ENCODE measurements at places on chromosomes 12 and 14.

DNA sequence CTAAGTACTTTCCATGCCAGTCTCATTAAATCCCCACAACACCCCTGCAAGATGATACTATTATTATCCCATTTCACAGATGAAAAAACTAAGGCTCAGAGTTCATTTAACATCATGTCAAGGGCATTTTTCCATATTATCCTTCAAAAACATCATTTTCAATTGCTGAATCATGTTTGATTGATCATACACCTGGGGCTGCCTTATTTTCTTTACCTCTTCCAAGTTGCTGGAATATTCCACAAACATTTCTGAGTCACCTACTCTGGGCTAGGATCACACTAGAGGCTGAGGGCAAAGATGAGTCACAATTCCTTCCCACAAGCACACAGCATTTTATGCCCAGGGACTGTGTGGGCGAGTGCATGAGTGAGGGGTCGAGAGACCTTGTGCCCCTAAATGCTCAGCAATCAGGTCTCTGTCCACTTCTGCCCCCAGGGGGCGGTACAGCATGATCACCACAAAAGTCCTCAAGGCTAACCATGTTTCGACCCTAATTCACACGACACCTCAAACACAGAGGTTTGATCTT lies 14.1 kb upstream of the TMEM119 start:
- DNase-seq = no peak

DNA sequence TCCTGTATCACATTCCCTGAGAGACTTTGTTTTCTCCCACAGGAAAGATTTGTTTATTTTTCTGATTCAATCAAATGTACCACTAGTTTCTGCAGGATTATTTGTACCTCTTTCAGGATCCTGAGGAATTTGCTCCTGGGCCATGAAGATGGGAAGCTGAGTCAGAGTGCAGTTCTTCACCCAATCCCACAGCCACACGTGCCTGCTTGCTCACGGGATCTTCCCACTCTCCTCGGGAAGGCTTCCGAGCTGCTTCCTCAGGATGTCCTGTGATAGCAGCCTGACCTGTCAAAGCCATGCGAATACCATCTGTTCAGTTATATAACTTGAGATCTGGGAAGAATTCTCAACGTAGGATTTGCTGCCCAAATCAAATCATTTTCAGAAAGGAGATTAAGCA lies 41.8 kb upstream of the HIF1A start:
- no peak for DNase-seq

DNA sequence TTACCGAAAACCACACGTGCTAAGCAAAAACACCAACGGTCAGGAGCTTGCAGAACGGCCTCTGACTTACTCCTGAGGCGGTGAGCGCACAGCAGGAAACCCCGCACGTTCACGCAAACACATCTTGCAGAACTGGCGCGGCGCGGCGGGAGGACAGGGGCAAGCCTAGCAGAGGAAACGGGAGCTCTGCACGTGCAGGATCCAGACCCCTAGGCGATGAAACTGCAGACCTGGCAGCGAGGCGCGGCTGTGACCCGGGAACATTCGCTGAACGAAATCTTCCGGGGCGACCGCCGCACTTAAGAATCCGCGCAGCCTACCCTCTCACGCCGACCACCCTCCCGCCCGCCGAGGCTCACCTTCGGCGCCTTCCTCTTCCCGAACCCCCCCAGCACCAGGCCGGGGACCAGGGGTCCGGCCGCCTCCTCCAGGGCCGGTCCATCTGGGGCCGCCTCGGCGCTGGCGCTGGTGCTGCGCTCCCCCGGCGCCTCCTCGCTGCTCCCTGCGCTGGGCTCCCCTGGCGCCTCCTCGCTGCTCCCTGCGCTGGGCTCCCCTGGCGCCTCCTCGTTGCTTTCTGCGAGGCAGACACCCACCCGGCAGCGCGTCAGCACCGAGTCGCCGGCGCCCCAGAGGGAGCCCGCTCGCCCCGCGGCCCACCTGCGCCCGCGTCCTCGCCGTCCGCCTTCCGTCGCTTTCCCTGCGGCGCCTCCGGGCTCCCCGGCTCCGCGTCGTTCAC lies 615 bp downstream of the DDX51 start:
- no peak for DNase-seq

- DNase-seq = no peak
Observed at GRCh38 chr14:100573002-100573756, 14.0 kb downstream of the BEGAIN start.

DNA sequence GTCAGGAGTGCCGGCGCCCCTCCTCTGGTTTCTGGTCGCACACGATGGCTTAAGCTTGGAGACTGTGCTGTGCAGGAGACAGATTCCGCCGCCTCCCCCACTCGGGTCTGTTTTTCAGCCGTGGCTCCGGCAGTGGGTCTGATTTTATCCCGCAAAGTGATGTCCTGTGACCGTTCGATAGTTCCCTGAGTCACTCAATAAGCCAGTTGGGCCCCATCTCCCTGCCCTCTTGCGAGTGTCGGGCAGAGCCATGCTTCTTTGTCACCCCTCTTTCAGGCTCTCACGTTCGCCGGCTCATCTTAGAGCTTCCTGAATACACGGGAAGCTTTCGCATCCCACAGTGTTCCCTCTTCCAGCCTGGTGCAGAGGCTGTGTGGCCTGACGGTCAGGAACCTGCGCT lies 127.8 kb upstream of the RFLNA start:
- DNase-seq = no peak

GRCh38 chr14:73794146-73794545 lies 57.5 kb upstream of the PTGR2 start:
- DNase-seq = no peak

DNA sequence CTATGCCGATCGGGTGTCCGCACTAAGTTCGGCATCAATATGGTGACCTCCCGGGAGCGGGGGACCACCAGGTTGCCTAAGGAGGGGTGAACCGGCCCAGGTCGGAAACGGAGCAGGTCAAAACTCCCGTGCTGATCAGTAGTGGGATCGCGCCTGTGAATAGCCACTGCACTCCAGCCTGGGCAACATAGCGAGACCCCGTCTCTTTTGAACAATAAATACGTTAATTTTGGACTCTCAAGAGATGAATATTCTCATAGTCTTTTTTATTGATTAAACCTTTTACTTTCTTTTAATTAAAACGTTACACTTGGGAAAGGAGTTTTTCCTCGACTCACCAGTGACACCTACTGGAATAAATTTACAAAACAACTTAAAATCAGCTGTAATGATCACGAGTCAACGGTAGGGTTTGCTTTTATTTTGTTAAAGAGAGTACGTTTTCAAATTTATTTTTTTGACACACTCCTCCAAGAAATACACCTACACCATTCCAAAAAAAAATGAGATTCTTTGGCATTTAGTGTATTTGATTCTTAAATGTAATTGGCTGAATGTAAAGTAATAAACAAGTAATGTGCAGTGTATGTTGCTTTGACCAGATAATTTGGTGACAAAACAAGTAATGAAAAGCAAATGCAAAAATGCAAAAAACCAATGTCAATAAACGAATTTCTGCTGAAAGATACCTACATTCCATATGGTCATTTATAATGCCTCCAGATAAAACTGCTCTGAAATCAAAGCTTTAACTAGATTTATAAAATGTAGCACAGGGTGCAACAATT lies 687 bp upstream of the RPS29 start:
- DNase-seq = peak; percentile 40

DNA sequence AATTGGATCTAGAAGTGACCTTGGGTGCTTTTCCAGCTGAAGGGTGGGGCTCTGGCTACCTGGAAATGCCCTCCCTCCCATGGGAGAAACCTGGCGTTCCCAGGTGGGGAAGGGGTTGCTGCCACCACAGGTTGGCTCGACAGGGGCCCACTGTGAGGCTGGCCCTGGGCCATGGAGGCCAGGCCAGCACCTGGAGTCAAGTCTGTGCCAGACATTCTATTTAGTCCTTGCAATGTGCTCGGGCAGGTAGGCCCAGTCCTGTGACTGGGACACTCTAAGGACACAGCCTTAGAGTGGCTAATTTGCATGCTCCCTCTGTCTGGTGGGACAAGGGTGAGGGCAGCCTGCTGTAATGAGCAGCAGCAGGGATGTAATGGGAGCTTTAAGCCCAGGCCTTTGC lies 11.9 kb downstream of the VRTN start:
- no peak for DNase-seq

DNA sequence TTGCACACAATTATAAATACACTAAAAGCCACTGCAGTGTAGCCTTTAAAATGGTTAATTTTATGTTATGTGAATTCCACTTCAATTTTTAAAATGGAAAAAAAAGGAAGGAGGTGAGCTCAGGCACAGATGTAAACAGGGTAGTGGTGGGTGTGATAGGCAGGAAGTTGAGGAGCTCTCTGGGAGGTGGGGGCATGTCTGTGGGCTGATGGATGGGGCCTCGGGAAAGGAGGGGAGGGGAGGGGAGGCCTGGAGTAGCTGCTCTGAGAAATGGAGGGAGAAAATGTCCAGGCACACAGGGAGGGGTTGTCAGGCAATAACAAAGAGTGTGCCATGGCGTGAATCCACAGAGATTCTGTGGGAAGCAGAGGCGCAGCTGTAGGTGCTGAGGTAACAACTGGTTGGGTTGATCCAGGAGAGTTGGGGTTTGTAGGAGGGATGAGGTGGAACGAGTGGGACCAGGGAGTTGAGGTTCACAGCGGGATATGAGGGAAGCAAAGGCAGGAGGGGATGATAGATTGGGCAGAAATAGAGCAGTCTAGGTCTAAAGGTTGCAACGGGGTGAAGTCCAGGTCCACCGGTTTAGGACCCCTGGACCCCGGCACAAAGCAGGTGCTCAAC lies 57.2 kb downstream of the LTBP2 start:
- DNase-seq = no peak

DNA sequence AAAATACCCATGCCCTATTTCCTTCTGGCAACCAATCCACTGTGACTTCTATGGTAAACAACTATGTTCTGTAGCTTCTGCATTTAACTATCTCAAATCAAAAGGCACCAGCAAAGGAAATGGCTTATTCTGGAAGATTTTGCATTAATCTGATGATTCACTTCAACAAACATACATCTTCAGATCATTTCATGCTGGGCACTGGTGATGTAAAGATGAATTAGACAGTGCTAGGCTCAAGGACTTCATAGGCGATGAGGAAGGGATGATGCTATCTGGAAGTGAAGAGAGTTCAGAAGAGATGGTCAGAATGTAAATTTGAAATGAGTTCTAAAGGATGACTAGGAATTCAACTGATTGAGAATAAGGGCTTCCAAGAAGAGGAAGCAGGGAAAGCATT lies 363.3 kb downstream of the PAWR start:
- DNase-seq = no peak

DNA sequence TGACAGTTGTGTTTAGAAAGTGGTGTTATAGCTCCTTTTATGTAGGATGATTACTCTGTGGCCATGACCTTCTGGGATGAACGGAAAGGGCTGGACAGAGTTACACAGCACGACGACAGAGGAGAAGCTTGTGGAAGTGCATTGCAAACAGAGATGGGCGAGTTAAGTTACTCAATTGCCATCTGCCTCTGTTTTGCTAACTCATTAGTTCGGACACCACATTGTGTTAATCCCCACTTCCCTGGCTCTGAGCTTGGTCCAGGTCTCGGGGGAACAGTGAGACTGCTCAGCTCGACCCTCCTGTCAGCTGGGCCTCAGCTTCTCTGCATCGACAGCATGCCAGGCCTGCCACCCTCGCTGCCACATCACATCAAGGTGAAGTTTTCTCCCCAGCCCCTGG lies 408.0 kb downstream of the ZFP36L1 start:
- no peak for DNase-seq

DNA sequence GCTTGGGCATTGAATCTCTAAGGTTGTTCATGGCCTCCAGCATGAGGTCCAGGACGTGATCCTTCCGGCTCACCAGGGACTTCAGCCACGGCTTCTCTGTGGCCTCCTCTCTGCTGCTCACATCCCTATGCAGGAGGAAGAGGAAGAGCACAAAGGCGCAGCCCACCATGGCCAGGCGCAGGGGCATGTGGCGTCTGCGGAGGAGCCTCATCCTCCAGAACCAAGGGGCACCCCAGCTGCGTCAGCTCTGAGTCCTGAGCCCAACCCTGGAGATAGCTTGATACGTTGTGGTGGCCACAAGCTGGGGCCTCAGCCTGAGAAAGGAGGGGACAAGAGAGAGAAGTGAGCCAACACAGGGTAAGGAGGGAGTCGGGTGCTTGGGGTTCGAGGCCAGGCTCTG lies 11.6 kb downstream of the GALNT6 start:
- no peak for DNase-seq

- no peak for DNase-seq
Observed at GRCh38 chr12:9606247-9606646, 1.5 kb downstream of the KLRB1 start.

- DNase-seq = no peak
Observed at GRCh38 chr14:100644784-100645183, 57.6 kb upstream of the BEGAIN start.

- no peak for DNase-seq
Observed at GRCh38 chr12:112153181-112153892, 28.0 kb downstream of the TRAFD1 start.

DNA sequence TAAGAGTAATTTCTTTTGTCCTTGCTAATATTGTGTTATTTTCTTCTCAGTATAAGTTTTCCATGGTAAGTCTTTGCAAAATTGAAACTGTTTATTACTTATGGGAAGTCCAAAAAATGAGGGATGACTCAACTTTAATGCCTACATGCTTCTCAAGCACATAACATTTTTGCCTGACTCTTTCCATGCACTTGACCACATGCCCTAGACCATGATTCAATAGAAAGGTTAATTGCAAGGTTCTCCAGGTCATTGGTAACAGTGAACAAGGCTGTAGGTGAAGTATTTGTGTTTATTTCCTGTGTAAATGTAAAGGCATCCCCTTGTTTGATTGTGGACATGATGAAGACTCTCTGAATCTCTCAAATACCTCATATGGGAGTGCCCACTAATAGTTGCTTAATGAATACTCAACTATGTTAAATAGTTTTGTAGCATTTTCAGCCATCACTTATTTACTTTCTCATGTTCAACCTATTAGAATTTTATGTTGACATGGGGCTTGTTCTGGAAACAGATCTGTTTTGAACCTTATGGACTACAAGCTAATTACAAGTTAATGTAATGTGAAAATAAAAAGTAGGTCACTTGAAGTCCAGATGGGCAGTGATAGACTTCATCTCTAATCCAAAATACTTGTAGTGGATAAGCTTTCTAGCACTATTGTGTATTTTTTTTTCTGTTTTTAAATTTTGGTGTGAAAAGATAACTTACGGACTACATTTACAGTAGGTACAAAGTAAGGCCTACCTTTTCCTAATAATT lies 131.7 kb downstream of the TMTC2 start:
- DNase-seq = no peak

GRCh38 chr12:124927201-124928094 lies 13.0 kb upstream of the UBC start:
- peak; percentile 84 for DNase-seq

DNA sequence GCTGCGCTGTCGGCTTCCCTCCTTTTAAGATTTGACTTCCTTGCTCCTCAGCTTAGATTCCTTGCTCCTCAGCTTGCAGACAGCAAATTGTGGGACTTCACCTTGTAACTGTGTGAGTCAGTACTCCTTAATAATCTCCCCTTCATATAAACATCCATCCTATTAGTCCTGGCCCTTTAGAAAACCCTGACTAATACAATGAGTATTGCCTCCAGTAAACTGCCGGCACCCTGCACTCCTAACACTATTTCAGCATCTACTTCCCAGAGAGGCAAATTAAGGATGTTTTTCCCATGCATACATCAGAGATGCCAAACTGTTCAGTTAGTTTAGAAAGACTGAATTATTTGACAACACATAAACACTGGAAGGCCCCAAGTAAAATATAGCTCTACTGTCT lies 611.3 kb upstream of the TMEM132C start:
- DNase-seq = no peak

GRCh38 chr12:75623631-75624154 lies 112.3 kb upstream of the KRR1 start:
- DNase-seq = no peak

- no peak for DNase-seq
Observed at GRCh38 chr14:102046337-102047278, 40.2 kb downstream of the HSP90AA1 start.
